DND-41 (cell line): ENCODE measurements at places on chromosomes 12 and 14.
A peak's percentile ranks its signal among the peaks of the same experiment; 100 is the strongest.

GRCh38 chr14:69190191-69190590 is 1.1 kb upstream of the EXD2 start:
- DNase-seq: no peak
- H3K36me3 ChIP-seq: no peaks in the 10 kb centered on the region
- peaks cover 27% of the 10 kb centered on the region; the same call in 1 of the 2 replicates for H3K4me1 ChIP-seq
- no peak overlapping the region for H3K4me3 ChIP-seq

- DNase-seq: no peak
- no peaks in the 10 kb centered on the region for H3K4me1 ChIP-seq
- no peaks in the 10 kb centered on the region for H3K27me3 ChIP-seq
- H3K36me3 ChIP-seq: no peaks in the 10 kb centered on the region
- no peak overlapping the region for H3K27ac ChIP-seq
Observed at GRCh38 chr12:88691811-88692210, 111.5 kb upstream of the KITLG start.

GRCh38 chr12:3040663-3041544 is 36.3 kb upstream of the TSPAN9 start:
- H3K4me3 ChIP-seq: no peak overlapping the region
- DNase-seq: no peak
- H3K4me1 ChIP-seq: no peaks in the 10 kb centered on the region

GRCh38 chr12:19925841-19926240 is 442.5 kb upstream of the PDE3A start:
- H3K4me3 ChIP-seq: no peak overlapping the region
- no peaks in the 10 kb centered on the region for H3K4me1 ChIP-seq
- no peak overlapping the region for H3K27ac ChIP-seq
- DNase-seq: no peak
- no peaks in the 10 kb centered on the region for H3K27me3 ChIP-seq

DNA sequence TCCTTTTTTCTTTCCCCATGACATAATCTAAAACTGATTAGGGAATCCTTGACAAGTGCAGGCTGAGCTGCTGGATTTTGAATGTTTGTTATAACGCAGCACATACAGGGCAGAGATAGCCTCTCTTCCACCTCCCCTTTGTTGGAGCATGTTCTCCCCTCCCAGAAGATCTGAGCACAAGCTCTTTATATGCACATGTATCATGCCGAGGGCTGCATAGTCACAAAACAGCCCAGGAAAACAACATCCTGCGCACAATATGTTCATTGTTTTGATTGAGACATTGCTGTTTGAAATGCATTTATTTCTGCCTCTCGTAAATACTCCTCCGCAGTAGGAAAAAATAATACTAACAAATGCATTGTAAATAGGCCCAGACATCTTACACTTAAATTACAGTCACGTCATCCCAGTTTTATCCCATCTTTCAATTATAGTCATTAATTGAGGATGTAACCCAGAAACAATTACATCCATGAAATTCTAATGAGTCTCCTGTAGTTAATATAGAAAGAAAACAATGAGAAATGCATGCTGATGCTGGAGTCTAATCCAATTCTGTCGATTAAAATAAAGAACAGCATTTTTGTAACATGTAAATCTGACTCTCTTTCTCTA is 401.8 kb downstream of the BTG1 start:
- H3K36me3 ChIP-seq: no peaks in the 10 kb centered on the region
- no peak overlapping the region for H3K27ac ChIP-seq
- no peaks in the 10 kb centered on the region for H3K27me3 ChIP-seq

DNA sequence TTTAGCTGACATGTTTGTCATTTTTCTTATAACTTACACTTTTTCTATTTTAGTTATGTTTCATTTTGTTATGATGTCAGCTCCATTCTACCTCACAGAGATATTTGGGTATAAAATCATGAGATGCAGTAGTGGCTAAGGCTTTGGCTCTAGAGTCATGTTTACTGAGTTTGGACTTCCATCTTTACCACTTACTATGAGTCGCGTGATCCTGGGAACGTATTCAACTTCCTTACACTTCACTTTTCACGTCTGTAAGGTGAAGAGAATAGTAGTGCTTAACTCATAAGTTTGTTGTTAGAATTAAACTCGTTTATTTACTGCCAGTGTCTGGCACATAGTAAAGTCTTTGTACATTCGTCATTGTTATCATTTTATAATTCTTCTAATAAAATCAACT is 126.3 kb downstream of the ERC1 start:
- H3K36me3 ChIP-seq: 0 out of 2 replicates have a peak, but pooled peaks cover 3% of the 10 kb centered on the region
- H3K4me3 ChIP-seq: no peak overlapping the region
- peaks cover 7% of the 10 kb centered on the region for H3K4me1 ChIP-seq
- DNase-seq: no peak

DNA sequence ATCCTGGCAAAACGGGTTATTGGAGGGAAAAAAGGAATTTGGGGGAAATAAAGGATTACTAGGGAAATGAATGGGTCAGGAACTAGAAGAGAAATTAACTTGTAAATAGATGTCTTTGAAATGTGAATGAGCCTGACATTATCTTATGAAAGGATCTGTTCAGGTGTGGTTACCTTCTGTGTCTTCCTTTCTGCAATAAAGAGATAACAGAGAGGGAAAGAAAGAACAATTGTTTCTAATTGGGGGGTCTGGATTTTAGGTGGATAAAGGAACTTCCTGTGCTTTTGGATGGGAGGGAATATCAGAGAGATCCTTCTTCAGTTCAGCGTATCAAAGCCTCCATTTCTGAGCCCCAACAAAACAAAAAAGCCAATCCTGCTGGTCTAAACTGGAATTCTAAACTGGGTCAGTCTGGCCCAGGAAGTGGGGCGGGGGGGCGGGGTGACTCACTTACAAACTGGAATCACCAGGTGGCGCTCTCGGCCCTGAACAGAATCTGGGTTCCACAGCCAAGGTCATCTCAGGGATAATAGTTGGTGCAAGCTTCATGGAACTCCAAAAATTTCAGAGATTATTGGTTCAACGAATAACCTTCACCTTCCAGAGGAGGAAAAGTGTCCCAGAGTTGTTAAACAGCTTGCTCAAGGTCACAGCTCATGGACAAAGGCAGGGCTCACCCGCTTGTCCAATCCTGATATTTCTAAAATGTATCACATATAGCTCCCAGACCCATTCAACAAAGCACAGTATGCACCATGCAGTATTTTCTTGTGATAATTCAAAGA is 15.2 kb upstream of the PEBP1 start:
- no peak overlapping the region for H3K4me3 ChIP-seq
- peak overlapping the region; percentile 69 for H3K27ac ChIP-seq
- H3K27me3 ChIP-seq: no peaks in the 10 kb centered on the region
- H3K4me1 ChIP-seq: peaks cover 9% of the 10 kb centered on the region
- DNase-seq: peak; percentile 69
- peaks cover 5% of the 10 kb centered on the region; the same call in 1 of the 2 replicates for H3K36me3 ChIP-seq

GRCh38 chr14:103856607-103857006 is 9.2 kb upstream of the PPP1R13B start:
- H3K4me1 ChIP-seq: no peaks in the 10 kb centered on the region
- H3K36me3 ChIP-seq: no peaks in the 10 kb centered on the region
- peaks cover 3% of the 10 kb centered on the region for H3K27me3 ChIP-seq
- H3K4me3 ChIP-seq: no peak overlapping the region

GRCh38 chr14:101875727-101876554 is 88.4 kb upstream of the DYNC1H1 start:
- DNase-seq: no peak
- H3K27ac ChIP-seq: peak overlapping the region; percentile 96
- peak overlapping the region; percentile 50 for H3K4me3 ChIP-seq

DNA sequence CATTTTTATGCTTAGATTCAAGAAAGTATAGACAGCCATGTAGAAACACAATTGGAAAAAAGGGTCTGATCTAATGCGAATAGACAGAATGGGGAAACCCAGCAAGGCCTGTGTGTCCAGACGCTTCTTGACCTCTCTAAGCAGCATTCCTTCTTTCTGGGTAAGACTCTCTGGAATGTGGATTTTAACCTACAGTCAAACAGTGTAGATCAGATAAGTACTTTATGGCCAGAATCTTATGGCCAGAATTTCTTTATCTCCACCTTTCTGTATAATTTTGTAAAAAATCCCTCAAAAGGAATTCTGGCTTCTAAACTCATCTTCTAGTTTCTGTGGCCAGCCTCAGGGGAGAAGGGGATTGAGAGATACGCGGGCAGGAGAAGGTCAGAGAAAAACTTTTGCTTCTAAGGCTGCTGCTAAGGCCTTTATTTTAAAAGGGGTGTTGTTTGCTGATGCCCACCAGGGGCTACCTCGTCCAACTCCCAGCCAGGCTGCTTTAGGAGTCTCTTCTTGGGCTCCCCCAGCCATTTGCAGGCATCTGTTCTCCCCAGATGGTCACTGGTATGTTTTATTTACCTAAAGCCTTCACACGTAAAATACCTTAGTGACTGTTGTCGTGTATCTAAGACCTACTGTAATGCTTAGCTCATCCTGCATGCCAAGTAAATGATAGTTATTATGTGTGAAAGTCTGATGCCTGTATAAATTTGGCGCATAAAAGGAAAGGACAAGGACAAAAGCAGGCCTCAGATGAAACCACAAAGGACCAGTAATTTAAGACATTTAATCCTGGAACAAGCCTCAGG is 68.4 kb downstream of the ANO6 start:
- no peaks in the 10 kb centered on the region for H3K4me1 ChIP-seq
- H3K36me3 ChIP-seq: peaks cover 19% of the 10 kb centered on the region; the same call in 1 of the 2 replicates
- H3K27me3 ChIP-seq: no peaks in the 10 kb centered on the region
- no peak overlapping the region for H3K27ac ChIP-seq
- H3K4me3 ChIP-seq: no peak overlapping the region

- no peaks in the 10 kb centered on the region for H3K4me1 ChIP-seq
- no peak overlapping the region for H3K4me3 ChIP-seq
- DNase-seq: no peak
- H3K27me3 ChIP-seq: peaks cover 5% of the 10 kb centered on the region
Observed at GRCh38 chr12:120618954-120619615, 21.3 kb upstream of the CABP1 start.

DNA sequence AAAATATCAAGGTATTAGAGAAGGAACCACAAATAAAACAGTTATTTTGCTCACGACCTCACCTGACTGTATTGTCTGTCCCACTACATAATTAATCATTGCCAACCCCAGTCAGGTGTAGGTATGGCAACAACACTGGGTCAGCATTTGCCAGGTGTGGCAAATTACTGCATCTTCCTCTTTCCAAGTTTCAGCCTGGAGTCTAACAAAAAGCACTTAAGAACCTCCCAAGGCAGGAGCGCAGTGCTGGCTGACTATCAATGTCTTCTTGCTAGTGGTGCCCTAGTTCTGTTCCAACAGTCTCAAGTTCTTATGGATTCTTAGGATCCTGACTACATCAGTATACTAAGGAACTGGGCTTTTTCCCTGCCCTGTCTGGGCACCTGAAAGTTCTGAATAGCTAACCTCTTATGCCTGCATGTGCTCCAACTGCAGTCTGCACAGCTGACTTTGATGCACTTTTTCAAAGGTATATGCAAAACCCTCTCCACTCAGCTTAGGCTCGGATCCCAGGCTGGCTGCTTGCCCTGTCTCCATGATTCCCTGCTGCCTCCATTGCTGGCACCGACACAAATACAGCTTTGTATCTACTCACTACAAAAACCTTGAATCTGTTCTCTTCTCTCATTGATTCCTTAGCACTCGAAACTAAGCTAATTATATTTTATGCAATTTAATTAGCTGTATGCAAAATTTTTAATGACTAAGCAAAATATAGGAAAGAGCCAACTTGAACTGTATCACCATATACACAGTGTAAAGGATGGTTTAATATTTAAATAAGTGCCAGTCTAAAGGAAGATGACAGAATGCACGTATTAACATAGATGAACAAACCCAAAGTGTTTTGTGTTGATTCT is 113.3 kb downstream of the PRKD1 start:
- H3K27ac ChIP-seq: no peak overlapping the region
- H3K4me3 ChIP-seq: no peak overlapping the region
- DNase-seq: no peak

DNA sequence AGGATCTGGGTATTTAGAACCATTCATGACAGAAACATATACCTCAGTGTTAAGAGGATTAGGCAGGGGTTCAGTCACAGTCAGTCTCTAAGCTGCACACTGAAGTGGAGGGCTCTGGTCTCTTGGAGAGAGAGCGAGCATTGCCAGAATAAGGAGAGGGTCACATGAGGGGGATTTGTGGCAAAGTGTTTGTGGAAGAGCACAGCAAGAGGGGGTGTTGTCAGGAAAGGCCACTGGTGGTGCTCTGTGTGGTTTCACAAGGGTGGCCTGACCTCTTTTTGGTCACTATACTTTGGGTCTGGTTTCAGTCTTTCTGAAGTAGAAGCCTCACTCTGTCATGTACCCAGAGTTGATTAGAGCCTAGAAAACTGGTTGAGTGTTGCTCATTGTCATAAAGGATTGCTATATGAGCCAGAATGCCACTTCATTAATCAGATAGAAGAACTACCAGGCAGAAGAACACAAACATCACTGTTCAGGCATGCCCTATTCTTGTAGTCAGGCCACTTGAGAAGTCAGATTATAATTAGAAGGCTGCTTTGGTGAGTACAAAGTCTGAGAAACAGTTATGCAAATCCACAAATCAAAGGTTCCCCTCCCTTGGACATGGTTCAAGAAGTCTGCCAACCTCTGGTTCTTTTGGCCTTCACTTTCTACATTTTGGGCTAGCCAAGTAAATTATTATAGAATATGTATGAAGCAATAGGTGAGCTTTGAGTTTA is 8.4 kb downstream of the TMEM19 start:
- no peak overlapping the region for H3K27ac ChIP-seq
- H3K27me3 ChIP-seq: no peaks in the 10 kb centered on the region
- no peak for DNase-seq
- H3K36me3 ChIP-seq: peaks cover 45% of the 10 kb centered on the region
- H3K4me3 ChIP-seq: no peak overlapping the region

DNA sequence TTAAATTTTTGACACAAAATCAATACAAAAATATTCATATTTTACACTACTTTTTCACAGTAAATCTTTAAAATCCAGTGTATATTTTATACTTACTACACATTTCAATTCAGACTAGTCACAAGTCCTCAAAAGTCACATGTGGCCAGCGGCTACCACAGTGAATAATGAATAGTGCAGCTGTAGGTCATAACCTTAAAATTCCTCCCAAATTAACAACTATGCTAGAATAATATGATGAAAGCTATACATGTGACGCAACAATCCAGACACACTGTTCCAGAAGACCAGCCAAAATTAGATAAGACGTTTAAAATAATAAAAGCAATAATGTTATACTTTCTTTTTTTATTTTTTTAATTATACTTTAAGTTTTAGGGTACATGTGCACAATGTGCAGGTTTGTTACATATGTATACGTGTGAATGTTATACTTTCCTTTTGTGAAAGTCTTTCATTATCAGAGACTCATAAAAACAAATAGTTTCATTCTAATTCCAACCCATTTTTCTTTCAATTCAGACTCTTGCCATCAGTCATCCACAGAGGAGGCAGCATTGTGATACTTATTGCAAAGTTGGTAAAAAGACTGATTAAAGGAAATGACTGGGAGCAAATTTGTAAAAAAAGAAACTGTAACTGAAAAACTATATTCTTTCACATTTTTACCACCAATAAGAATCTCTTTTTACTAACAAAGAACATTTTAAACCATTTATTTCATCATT is 67.0 kb downstream of the C2CD5 start:
- no peak for DNase-seq
- peaks cover 64% of the 10 kb centered on the region for H3K36me3 ChIP-seq
- H3K27ac ChIP-seq: no peak overlapping the region
- no peaks in the 10 kb centered on the region for H3K4me1 ChIP-seq
- H3K27me3 ChIP-seq: no peaks in the 10 kb centered on the region
